ENCODE measurements at places on chromosomes 3 and 15.

GRCh38 chr15:67049351-67050044 is 15.9 kb upstream of the SMAD3 start:
- no peak for DNase-seq

DNA sequence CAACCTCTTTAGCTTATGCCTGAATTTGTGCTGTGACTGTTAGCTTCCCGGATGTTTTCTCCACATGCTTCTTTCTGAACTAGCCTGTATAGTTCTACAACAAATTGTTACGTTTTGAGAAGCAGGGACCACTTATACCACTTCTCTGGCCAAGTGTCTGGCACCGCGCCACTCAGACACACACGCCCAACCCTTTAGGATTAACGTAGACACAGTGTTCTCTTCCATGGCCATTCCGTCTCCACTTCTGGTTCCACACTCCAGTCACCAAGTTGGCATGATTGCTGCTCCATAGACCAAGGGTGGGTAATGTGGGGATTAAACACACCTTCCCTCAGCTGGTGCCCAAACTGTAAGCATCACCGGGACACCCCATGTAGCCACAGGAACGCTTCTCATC is 755 bp upstream of the TMEM108 start:
- no peak for DNase-seq

- DNase-seq = no peak
Measured at GRCh38 chr3:40574661-40575060, 49.9 kb downstream of the ZNF621 start.

DNA sequence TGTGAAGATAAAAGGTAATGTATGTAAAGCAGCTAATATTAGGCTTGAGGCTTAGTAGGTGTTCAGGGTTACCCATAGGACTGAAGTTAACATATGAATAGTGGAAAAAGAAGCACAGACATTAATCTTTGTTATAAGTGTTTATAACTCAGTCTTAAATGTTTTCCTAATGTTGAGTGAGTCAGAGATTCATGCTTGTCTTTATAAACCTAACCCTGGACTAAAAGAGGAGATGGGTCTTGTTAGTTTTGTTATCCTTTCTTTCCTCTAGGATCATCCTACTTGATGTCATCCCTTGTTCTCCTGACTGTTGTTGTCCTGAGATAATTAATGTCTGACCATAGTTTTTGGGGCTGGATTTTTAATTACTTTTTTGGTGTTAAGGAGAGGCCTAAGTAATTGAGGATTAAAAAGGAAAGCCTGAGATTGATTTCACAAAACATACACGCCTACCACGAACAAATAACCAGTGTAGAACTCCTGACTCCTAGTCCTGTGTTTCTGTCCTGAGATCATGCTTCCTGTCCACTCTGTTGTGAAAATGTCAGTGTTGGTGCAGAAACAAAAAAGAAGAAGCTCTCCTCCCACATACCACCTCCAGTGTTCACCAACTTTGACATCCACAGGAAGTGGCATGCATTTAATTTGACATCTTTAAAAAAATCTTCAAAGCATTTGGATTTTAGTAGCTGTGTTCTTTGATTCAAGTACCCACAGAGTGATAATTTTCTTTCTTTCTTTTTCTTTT is 8.4 kb downstream of the MITF start:
- DNase-seq = no peak

DNA sequence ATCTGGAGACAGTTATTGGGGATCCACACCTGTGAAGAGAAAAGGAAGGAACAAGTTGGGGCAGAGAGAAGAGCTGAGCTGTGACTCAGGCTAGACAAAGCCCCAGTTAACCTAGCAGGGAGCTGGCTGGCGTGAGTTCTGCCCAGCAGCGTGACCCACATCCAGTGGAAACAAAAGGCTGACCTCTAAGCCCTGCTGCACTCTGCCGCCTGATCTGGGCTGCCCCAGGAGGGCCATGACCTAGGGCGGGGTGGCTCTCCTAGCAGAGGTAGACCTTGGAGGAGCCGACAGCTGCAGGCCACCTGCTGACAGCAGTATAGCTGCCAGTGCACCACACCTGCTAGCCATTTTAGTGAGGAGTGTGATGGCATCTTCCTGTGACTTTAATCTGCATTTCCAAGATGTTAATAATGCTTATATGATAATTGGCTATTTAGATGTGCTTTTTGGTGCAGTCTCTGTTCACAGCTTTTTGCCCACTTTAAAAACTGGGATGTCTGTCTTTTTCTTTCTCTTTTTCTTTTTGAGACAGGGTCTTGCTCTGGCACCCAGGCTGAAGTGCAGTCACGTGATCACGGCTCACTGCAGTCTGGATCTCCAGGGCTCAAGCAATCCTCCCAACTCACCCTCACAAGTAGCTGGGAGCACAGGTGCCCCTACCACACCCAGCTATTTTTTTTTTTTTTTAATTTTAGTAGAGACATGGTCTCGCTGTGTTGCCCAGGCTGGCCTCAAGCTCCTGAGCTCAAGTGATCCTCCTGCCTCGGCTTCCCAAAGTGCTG is 78.1 kb downstream of the LSM3 start:
- DNase-seq = no peak

DNA sequence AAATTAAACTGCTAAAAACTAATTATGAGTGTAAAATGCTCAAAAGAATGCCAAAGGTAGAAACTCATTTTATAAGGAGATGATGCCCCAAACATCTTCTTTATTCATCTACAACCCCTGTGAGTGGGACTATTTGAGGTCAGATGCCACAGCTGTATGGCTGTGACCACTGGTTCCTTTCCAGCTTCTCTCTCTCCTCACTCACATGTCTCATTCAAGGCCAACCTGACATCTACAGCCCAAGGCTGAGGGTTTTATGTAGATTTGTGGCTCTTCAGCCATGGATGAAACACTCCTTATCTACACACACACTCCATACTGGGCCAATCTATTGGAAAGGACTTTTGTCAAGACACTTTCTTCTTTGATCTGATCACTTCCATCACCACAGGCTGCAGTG is 231.3 kb downstream of the KCNMB2 start:
- no peak for DNase-seq

- no peak for DNase-seq
Measured at GRCh38 chr3:184712248-184713039, 580 bp upstream of the MAGEF1 start.

DNA sequence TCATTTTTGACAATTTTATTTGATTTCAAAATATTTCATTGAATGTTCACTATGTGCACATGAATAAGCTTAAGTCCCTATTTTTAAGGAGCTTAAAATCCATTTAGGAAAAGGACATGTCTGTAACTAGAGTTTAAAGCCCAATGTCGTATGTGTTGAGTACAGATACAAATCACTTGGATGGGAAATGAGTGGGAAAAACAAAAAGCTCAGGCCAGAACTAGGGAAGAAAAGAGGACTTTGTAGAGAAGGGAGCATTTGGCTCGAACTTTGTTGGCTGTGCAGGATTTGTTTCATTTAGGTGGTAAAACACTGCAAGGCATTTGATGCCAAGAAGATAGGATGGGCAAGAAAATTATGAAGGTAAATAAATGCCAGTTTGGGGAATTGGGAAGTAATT is 653.1 kb upstream of the KCNMB2 start:
- no peak for DNase-seq
